Stimulated activated CD4-positive, alpha-beta T cell treated with anti-CD3 and anti-CD28 coated beads, Interleukin-1b, Interleukin-23, amount 100 ng/mL, for 4 hours (primary cell): ENCODE measurements at places on chromosomes 2 and 18.

DNA sequence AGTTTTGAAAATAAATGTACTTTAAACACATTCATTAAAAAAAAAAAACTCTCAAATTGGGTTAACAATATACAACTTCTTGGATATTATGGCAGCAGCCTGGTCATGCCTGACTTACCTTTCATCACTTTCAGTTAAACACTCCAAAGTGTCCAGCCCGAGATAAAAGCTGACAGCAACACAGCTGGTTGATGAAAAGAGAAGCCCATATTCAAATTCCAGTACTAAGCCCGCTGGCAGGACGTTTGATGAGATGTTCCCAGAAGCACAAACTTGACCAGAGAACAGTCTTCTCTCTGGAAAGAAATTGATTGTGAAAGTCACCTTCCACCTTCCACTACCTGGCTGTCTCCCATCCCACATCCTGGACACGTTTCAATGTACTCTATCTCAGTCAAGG is 586.3 kb downstream of the TDRD15 start:
- DNase-seq, result no peak

GRCh38 chr18:77632758-77633157 is 383.1 kb downstream of the GALR1 start:
- DNase-seq, result no peak

DNA sequence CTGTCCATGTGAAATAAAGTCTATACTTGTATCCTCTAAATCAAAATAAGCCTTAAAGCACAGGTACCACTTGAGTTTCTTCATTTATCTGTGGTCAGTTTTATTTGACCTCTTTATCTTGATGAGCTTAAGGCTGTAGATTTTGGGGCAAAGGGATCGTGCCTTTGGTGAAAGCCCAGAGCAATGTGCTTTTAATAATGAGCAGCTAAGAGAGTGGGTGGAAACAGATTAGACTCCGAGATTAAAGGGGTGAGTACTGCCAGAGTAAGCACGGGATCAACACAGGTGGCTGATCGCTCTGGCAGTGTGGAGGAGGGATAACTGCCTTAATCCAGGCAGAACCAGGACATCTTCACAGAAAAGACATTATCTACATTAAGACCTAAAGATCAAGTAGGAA is 280.4 kb downstream of the TDRD15 start:
- no peak for DNase-seq

DNA sequence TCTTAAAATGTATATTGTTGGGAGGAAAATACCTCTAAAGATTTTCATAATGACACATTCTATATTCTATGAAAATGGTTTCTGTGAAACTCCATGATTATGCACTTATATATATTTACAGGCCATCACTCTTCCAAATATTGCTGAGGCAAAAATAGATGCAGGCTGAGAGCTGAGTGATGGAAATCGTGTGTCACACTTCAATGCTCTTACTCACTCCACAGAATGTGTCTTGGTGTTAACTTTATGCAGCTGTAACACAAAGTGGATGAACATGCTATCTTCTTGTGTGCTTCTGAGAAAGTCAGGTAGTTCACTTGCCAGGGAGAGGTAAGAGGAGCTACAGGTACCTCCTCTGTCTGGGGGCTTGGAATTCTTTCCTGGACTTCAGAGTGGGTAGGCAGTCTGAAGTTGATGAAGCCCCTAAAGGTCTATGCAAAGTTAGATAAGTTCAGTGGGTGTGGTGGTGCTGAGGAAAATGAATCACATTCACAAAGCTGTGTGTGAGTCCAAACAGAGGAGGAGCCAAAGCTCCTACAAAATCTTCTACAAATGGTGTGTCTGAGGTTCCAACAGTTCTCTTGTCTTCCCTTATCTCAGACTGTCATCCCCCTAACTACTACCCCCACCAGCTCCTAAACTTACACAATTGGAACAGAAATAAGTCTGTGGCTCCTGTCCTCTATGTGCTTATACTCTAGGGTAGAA is 74.2 kb upstream of the ST6GAL2 start:
- no peak for DNase-seq

- no peak for DNase-seq
Observed at GRCh38 chr2:238106698-238107524, 6.8 kb downstream of the ESPNL start.

GRCh38 chr2:6492573-6492972 is 373.1 kb downstream of the CMPK2 start:
- DNase-seq, result no peak

- DNase-seq, result no peak
Observed at GRCh38 chr18:36212301-36213171, 25.2 kb downstream of the MOCOS start.

GRCh38 chr2:241218131-241219029 is 29.9 kb downstream of the ANO7 start:
- peak; percentile 15 for DNase-seq

- no peak for DNase-seq
Observed at GRCh38 chr2:197674591-197674990, 796 bp downstream of the RFTN2 start.

- DNase-seq, result no peak
Observed at GRCh38 chr2:112724591-112725525, 4.0 kb downstream of the NT5DC4 start.

GRCh38 chr2:240604291-240604938 is 17.9 kb downstream of the CAPN10 start:
- DNase-seq, result no peak

DNA sequence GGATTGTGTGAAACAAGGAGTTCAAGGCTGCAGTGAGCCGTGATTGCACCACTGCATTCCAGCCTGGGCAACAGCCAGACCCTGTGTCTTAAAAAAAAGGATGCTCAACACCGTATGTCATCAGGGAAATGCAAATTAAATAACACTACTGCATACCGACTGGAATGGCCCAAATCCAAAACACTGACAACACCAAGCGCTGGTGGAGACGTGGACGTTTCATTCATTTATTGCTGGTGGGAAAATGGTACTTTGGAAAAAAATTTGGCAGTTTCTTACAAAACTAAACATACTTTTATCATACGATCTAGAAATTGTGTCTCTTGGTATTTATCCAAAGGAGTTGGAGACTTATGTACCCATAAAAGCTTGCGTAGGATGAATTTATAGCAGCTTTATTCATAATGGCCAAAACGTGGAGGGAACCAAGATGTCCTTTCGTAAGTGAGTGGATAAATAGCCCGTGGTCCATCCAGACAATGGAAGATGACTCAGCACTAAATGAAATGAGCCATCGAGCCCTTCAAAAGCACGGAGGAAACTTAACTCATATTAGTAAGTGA is 24.2 kb downstream of the NEU4 start:
- DNase-seq, result no peak

DNA sequence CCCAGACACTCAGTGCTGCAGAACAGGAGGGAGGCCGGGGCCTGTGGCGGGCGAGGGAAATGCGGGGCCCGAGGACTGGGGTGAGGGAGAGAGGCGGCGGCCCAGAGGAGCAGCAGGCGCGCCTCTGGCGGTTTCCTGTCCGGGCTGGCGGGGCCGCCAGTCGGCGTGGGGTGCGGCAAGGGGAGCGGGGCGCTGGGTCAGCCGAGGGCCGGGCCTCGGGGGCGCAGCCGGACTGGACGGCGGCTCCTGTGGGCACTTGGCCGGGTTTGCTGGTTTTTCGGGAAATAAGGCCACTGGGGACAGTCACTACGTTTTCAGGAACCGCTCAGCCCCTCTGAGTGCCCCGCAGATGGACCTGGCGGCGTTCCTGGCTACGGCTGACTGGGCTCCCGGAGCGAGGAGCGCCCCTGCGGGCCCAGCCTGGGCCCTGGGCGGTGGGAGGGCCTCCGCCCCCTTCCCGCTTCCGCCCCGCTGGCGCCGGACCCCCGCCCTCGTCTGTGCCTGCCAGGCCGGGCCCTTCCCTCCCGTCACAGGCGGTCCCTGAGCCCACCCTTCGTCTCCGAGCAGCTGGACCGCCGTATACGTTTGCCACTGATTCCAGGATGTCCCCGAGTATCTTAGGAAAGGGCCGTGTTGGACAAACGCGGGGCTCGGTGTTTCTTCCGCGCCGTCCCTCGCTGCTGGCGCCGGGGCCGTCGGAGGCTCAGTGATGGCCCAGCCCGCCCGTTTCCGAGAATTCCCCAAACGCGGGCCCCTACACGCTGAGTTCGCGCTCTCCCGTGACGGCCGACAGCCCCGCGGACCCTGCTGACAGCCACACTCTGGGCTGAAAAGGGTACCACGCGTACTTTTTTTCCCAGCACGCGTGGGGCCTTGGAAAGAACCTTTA is 84.6 kb downstream of the FAM210A start:
- no peak for DNase-seq

DNA sequence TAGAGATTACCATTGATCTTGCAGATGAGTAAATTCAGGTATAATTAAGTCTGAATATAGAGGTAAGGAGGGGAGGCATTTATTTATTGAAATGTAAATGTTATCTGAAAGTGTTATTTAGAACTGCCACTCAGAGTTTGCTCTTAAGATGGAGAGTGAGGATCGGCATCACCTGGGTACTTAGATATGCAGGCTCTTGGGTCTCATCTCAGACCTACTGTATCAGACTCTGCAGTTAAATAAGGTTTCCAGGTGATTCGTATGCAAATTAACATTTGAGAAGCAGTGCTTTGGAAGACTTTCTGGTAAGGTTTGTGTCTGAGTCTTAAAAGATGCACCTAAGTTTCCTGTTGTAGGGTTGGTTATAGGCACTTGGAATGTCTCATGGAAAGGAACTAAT is 9.2 kb downstream of the HTR2B start:
- no peak for DNase-seq

- no peak for DNase-seq
Observed at GRCh38 chr2:163768881-163769695, 33.3 kb upstream of the FIGN start.

GRCh38 chr18:74128159-74128558 is 19.5 kb downstream of the FBXO15 start:
- DNase-seq, result no peak

GRCh38 chr2:68819556-68819955 is 51.6 kb downstream of the BMP10 start:
- no peak for DNase-seq

- DNase-seq, result no peak
Observed at GRCh38 chr2:69791045-69791444, 38.4 kb upstream of the GMCL1 start.

GRCh38 chr2:151619337-151619989 is 114.8 kb downstream of the NEB start:
- no peak for DNase-seq

- no peak for DNase-seq
Observed at GRCh38 chr2:179812501-179812900, 48.9 kb downstream of the ZNF385B start.

GRCh38 chr2:3238951-3239841 is 138.4 kb downstream of the EIPR1 start:
- DNase-seq, result no peak

DNA sequence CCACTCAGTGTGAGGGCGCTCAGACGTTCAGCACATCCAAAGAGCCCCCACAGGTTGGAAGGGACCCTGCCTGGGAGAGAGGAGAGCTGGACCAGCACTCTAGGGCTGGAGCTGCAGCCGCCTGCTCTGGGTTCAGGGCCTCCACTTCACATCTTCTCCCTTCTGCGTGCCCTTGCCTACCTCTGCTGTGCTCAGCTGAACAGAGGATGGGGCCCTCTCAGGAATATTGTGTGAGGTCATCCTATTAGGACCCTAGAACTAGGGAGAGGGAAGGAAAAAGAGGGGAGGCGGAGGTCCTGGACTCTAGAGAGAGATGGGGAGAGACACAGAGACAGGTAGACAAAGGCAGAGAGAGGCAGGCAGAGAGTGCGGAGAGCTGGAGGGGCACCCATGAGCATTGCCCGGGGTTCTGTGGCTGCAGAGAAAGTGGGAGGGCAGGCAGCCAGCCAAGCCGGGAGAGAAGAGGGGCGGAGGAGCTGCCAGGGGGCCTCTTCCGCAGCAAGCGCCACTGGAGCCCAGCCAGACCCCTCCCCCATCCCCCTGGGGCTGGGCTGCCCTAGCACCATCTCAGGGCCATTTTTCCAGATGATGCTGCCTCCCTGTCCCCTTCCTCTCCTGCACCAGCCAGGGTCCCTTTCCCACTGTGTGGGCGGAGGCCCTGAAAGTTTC is 8.3 kb upstream of the TNS1 start:
- no peak for DNase-seq

- no peak for DNase-seq
Observed at GRCh38 chr2:109537565-109538222, 76.1 kb downstream of the SEPTIN10 start.

- no peak for DNase-seq
Observed at GRCh38 chr2:175576270-175576669, 394.8 kb upstream of the ATP5MC3 start.

GRCh38 chr2:88159955-88160415 is 10.2 kb upstream of the THNSL2 start:
- peak; percentile 51 for DNase-seq

GRCh38 chr18:49014605-49015267 is 64.0 kb upstream of the SMAD7 start:
- DNase-seq, result no peak

GRCh38 chr2:240250985-240251847 is 110.8 kb upstream of the OTOS start:
- no peak for DNase-seq

DNA sequence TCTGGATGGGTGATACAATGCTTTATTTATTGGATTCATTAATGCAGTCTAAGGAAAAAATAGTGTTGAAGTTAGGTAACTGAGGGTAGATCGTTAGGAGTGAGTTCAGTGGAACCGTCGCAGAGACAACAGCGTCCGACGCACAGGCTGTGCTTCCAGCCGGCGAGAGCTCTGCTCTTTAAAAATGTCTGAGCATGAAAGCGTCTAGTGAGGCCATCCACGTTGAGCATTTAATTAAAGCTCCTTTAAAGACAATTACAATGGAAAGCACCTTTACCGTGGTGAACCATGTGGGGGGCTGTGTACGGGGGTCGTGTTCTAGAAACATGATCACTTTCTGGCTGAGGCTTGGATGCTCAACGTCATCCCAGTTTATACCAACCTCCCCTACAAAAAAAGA is 822.7 kb downstream of the GALR1 start:
- no peak for DNase-seq

- no peak for DNase-seq
Observed at GRCh38 chr18:43571078-43571689, 293.9 kb upstream of the SYT4 start.

GRCh38 chr18:354003-354402 is 86.2 kb upstream of the THOC1 start:
- DNase-seq, result no peak

- no peak for DNase-seq
Observed at GRCh38 chr2:215654148-215654819, 218.4 kb upstream of the FN1 start.

- no peak for DNase-seq
Observed at GRCh38 chr18:3671176-3671575, 221.2 kb downstream of the TGIF1 start.

GRCh38 chr2:117716505-117716904 is 98.0 kb upstream of the DDX18 start:
- DNase-seq, result no peak
